ENCODE measurements at places on chromosomes 13 and 19.
A peak's percentile ranks its signal among the peaks of the same experiment; 100 is the strongest.

DNA sequence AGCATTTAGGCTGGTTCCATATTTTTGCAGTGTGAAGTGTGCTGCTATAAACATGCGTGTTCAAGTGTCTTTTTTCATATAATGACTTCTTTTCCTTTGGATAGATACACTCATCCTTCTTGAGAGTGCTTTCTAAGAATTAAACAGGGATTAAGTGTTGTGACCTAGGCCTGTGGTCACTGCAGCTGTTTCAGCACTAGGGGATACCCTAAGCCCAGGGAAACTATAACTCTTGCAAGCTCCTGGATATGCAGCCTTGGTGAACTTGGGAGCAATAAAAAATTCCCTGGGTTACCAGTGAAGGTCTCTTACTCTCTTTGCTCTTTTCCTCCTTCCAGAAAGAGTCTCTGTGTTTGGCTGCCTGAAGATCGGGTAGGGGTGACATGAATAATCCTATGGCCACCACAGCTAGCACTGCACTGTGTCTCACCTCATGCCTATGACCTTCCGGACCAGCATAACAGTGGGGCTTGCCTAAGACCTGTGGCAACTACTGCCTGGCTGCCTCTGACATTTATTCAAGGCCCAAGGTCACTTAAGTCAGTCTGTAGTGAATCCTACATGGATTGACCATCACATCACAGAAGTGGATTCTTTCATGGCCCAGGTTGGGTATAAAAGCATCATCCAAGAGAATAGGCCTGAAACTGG, 799.7 kb downstream of the DACH1 start:
- no peak for DNase-seq

GRCh38 chr13:74678308-74678965, 544.2 kb upstream of the KLF12 start:
- no peak for DNase-seq

DNA sequence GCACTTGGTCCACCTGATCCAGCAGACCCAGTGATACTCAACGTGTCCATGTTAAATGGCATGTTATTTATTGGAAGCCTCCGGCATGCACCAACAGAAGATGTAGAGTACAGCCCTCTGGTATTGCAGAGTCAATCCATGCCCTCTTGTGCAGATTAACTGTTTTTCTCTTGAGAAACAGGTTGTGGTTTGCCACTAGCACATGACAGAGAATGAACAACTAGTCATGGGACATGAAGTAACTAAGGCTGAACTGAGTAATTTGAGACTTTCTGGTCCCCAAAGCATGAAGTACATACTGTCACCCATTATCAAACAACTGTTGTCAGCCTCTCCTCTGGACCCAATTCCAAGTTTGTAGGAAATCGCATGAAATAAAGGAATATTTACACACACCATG, 3.2 kb downstream of the ZNF562 start:
- no peak for DNase-seq

- DNase-seq, result peak; percentile 61
These were observed 1.0 kb upstream of the GTF2F1 start for GRCh38 chr19:6393983-6394412.

DNA sequence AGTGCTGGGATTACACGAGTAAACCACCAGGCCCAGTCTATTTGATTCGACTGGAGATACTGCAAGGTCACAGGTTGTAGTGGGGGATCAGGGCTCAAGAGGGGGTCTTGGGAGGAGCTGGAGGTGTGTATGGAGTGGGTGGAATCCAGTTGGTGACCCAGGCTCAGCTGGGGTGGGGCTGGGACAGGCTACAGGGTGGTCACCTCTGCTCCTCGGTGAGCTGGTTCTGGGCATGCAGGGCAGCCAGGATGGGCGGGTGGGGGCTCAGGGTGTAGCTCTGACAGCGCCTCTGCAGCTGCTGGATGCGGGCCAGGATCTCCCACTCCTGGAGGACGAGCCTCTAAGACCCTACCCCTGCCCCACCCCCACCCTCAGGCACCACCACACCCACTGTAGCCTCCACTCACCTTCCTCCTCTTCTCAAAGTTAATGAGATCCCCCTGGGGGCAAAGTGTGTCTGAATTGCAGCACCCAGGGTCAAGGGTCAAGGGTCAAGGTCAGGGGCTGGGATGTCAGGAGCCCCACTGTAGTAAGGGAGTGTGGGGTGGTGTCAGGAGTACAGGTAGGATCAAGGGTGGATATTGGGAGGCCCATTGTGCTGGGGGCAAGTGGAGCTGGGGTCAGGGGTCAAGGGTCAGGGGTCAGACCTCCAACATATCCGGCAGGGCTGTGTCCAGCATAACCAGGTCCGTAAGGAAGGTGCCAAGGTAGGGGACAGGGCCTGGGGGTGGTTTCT, 17.1 kb downstream of the RGL3 start:
- DNase-seq, result no peak

- no peak for DNase-seq
These were observed 733.7 kb upstream of the ATXN8OS start for GRCh38 chr13:69373747-69374425.

GRCh38 chr13:26727633-26728032, 33.0 kb downstream of the GPR12 start:
- no peak for DNase-seq

- DNase-seq, result no peak
These were observed 15.5 kb downstream of the MED25 start for GRCh38 chr19:49833599-49833998.

GRCh38 chr19:3719868-3720267, 11.7 kb downstream of the TJP3 start:
- no peak for DNase-seq

DNA sequence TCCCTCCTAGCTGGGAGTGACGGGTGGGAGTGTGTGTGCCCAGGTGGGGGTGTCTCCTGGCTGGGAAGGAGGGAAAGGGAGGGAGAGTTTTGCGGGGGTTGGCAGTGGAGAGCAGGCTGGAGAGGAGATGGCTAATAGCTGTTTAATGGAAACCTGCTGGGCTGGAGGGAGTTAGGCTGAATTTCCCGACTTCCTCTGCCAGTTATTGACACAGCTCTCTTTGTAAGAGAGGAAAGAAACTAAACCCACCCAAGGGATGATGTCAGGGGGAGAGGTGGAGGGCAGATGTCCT, 10.2 kb upstream of the ILF3 start:
- no peak for DNase-seq

DNA sequence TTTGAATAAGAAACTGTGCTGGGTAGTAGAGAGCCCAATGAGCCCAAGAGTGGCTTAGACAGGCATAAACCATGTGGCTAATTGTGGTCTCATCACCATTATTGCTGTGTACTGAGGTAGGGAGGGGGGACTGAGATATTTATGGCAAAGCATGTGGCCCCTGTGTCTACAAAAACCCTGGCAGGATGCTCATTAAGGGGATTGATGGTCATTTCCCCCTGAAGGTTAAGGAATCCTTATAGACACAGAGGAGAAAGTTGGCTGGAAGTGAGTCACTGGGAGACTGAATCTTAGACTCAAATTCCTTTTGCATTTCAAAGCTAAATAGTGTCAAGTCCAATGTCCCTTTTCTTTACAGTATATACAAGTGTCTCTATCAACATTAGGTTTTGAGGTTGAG, 9.8 kb upstream of the DACT3 start:
- DNase-seq, result no peak

DNA sequence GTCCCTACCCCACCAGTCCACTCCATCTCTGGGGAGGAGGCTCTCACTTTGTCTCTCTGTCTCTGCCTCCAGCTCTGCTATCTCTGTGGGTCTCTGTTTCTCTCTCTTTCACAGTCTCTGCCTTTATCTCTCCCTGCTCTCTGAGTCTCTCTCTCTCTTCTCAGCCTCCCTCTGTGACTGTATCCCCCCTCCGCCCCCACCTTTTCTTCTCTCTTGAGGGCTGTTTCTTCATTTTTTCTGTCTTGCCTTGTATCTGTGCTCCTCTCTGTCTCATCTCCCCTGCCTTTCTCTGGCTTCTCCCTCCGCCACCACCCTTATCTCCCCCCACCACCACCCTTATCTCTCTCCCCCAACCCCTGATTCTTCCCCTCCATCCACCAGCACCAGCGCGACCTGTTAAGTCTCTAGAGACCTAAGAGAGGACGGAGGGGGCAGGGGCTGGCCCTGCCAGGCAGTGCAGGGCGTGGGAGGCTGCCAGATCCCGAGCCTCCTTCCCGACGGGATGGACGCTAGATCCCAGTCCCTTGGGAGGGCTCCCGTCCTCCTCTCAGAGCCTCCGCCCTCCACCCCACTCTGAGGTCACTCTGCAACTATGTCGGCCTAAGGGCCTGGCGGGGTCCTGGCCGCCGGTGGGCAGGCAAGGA, 1.0 kb downstream of the AXL start:
- no peak for DNase-seq

- no peak for DNase-seq
These were observed at the start of gene ZNF418 for GRCh38 chr19:57934820-57935665. Gene ZNF418 (minus strand): TSS chr19:57935402. CDS start chr19:57933822, 1,580 bp downstream.

- DNase-seq, result no peak
These were observed 28.2 kb downstream of the CILP2 start for GRCh38 chr19:19566306-19566705.

DNA sequence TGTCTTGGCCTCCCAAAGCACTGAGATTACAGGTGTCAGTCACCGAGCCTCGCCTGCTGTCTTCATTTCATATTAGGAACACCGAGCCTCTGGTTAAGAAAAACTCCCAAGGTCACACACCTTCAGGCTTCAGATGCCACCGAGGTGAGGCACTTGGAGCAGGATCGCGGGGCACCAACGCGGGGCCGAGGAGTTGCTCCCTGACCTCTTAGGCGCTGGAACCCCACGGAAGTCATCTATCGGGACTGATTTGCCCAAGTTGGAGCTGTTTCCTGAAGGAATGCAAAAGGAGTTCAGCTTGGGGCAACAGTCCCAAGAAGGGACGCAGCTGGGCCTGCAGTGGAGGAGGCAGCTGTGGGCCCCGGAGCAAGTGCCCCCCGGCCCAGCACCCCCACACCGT, 50.3 kb upstream of the XPO4 start:
- DNase-seq, result no peak

GRCh38 chr19:41877916-41878905, 1.1 kb downstream of the CD79A start:
- DNase-seq, result no peak

DNA sequence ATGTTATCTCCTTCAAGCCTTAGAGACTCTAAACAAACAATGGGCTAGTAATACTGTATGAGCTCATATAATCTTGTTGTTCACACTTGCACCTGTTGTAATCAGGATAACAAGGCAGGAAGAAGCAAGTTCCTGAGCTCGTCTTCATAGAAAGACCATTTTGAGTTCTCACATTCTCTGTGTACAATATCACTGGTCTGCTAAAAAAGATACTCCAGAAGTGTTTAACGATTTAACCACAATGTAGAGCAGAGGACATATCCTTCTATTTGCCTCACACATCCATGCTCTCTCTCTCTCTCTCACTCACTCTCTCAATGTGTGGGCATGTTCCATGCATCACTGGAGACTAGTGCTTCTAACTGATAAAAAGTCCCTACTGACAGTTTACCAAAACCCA, 122.9 kb downstream of the MIPEP start:
- DNase-seq, result no peak

- no peak for DNase-seq
These were observed 1.2 kb upstream of the NKPD1 start for GRCh38 chr19:45161738-45162607.

- no peak for DNase-seq
These were observed 81.7 kb downstream of the ZNF429 start for GRCh38 chr19:21587117-21587461.

DNA sequence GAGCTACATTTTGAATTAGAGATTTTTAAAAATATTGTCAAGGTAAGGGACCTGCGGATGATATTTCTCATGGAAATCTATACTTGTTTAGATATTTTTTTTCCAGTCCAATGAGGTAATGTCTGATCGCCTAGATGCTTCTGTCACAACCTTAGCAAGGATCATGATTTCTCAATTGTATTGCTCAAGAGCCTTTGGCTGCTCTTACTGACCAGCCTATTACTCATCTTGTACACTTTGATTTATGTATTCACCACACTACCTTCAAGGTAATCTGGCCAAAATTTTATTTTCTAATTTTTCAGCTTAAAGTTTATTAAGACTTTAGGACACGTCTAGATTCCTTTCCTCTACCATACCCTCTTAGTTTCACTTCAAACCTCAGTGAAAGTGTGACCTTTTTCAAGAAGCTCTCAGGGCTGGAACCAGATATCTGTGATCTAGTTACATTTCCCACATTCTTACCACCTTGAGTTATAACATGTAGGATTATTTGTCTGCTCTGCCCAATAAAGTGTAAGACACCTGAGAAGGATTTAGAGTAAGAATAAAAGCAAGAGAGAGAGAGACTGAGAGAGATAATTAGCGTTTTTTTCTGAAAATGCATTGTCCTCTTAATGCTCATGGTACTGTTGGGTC, 197.1 kb downstream of the ITGBL1 start:
- no peak for DNase-seq

DNA sequence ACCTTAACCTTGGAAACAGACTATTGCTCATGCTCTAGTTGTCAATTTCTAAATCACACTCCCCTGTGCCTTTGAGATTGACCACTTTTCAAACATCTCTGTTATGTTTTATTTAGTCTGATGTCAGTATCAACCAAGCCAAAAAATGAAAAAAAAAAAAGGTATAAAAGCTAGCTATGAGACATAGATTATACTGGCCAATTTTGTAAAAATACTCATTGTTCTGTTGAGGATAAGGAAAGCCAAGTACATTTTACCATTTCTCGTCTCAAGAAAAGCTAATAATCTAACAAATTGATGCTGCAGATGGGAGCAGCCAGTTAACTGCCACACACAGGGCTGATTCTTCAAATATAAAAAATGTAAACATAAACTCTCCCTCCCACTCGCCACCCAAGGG, 572.6 kb upstream of the KLF12 start:
- DNase-seq, result no peak

DNA sequence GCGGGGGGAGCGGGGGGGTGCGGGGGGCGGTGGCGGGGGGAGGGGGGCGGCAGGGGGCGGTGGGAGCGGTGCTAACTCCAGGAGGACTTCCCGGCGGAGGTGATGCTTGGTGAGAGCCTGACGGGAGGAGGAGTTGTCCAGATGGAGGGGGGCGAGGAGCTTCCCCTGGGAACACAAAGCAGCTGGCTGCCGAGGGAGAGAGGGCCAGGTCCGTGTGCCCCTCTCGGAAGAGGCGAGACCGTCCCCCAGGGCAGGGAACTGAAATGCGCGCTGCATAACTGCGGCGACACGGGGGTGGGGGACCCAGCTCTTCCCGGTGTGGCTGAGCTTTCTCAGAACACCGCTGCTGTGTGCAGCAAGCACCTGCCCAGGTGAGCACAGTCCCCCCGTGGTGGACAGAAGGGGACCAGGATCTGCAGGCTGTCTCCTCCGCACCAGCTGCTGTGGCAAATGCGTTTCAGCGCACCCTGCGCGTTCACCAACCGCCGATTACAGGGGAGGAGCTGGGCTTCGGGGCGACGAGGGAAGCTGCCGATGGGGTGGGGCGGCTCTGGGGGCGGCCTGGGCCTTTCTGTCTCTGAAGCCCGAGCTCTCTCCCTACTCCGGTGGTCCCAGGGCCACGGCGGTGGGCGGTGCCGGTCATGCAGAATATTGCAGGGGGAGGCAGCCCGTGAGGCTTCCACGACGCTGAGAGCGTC, 54.7 kb upstream of the F7 start:
- no peak for DNase-seq

DNA sequence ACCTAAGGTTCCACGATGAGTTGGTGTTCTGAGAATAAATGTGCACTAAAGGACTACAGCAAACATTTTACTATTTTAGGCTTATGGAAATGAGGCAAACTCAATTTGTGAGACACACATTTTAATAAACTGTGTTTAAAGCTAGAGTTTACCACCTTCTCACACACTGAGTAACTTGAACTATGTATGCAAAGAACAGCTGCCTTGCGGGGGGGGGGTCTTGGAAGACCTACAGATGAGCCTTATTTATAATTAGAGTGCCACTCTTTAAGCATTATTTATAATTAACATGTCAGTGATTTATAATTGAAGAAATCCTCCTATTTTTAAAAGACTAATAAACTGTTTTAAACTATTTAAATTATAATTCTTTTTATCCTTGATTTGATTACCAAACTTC, 300.4 kb downstream of the DLEU7 start:
- no peak for DNase-seq

All from stimulated activated CD4-positive, alpha-beta T cell treated with anti-CD3 and anti-CD28 coated beads, Interleukin-15, amount 100 ng/mL, for 1 hour (primary cell).